NCI-H1417 (cell line): ENCODE measurements at places on chromosomes 4 and X.

DNA sequence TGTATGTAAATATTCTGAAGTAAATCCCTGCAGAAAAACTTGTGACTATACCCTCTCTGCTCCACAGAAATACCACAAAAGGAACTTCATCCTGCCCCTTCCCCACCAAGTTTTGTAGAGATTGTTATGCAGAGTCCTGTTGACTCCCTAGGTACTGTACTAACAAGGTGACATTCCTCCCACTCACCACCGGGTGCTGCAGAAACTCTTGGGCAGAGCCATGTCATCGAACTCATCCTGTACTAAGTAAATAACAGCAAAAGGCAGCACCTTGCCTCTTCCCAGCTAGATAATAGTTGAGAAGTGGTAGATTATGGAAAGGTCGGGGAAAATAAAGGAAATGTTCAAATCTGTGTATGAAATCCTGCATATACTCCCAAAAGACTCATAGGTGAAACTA, 233.3 kb downstream of the STPG2 start:
- DNase-seq: no peak

DNA sequence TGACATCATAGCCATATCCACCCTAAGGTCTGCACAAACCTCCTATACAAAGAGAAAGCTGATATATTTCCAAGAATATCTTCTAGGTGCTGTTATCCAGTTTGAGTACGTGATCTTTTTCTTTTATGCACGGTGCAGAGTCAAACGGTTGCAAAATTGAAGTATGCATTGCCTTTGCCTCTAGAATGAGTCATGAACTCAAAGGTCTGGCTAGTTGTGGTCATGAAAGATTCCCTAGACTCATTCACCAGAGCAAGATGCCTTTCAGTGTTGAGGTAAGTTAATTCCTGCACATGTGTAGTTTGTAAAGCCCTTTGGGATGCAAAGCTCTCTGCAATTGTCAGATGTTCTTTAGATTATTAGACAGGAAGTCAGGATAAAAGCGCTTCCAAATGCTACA, 704.4 kb downstream of the PCDH19 start:
- DNase-seq: no peak

- no peak for DNase-seq
Observed at GRCh38 chr4:10593130-10593529, 91.4 kb downstream of the CLNK start.

GRCh38 chr4:177052211-177052934, 257.3 kb upstream of the NEIL3 start:
- no peak for DNase-seq

DNA sequence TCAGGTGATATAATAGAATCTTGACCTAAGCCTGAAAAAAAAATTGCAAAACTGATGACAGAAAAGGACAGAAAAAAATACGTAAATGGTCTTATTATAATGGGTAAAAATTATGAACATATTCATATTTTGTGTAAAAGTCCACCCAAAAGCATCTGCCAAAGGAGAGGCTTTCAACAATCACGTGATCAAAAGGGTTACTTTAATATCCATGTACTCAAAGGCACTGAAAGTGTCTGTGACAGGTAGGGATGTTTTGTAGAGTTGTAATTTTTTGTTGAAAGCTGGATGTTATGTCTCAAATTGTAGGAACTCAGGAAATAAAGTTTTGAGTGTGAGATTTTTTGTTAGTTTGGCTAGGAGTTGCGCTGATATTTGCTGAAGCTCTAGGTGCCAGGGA, 144.8 kb upstream of the GALNTL6 start:
- no peak for DNase-seq

DNA sequence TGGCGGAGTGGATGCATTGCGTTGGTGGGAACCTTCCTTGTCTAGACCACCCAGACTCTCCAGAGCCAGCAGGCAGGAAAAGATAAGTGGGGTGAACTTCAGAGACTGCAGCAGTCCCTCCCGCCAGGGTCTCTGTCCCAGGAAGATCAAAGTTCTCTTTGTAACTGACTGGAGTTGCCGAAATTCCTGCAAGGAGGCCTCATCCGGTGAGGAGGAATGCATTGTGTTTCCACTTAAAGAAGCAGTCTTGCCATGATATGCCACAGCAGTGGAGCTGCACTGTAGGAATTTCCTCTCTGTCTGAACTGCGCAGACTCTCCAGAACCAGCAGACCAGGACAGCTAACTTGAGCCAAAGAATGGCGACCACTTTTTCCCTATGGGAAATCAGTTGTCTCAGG, 1190.4 kb downstream of the TECRL start:
- no peak for DNase-seq

DNA sequence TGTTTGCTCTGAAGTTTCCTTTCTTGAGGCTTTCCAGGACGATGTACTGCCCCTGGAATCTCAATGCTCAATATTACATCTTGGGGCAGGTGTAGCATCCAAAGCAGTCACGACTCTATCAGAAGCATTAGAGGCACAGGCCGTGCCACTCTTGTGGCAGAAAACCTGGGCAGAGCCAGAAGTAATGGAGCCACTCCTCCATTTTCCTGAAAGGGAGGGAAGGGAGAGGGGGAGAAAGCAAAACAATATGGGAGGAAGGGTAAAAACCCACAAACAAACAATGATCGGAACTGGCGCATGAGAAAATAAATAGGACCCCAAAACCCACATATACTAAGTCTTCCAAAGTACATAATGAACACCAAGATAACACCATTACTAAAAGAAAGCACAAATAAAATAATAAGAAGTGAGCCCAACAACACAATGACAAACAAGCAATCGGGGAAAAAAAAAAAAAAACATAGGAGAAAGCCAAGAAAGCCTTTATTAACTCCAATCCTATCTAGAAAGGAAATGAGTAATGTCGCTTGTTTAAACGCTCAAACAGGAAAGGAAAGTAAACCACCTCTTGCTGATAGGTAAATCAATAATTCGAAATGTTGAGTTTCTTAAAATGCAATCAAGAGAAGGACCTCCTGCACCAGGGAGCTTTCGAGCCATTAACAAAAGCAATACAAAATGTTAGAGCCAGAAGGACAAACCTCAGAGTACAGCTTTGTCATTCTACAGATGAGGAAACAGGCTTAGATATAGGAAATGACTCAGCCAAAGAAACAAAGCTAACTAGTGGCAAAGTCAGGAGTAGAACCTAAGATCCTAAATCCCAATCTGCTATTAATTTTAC, 117.4 kb downstream of the ATRX start:
- DNase-seq: no peak

- no peak for DNase-seq
Observed at GRCh38 chrX:123493857-123494256, 239.0 kb downstream of the THOC2 start.

GRCh38 chr4:146338512-146338911, 124.2 kb downstream of the REELD1 start:
- DNase-seq: no peak

DNA sequence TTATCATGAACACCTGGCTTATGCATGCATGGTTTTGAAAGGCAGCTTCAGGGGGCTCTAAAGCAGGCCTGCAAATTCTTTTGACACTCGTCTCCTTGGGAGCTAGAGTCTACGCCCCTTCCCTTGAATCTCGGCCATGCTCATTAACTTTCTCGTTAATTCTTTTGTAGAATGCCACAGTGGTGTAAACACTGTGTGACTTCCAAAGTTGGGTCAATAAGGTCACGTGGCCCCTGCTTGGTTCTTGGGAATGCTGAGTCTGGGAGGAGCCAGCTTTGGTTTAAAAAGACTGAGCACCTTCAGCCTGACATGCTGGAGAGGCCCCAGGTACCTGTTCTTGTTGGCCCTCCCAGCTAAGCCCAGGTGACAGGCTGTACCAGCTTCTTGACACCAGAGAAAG, 228.4 kb downstream of the DHRSX start:
- no peak for DNase-seq

DNA sequence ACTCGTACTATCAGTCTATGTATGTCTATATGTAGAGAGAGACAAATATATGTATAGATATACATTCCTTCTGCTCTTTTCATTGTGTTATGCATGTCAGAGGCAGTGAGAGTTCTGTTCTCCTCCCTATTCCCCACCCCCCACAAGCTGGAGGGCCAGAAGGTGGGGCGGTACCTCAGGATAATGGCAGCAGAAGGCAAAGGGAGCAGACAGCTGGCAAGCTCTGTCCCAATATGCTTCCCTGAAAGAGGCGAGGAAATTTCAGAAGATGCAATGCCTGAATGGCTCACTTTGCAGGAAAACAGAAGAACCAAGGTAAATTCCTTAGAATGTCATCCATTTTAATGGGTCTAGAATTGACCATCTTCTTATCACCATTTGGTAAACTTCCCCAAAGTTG, 114.4 kb downstream of the NAA11 start:
- DNase-seq: no peak

DNA sequence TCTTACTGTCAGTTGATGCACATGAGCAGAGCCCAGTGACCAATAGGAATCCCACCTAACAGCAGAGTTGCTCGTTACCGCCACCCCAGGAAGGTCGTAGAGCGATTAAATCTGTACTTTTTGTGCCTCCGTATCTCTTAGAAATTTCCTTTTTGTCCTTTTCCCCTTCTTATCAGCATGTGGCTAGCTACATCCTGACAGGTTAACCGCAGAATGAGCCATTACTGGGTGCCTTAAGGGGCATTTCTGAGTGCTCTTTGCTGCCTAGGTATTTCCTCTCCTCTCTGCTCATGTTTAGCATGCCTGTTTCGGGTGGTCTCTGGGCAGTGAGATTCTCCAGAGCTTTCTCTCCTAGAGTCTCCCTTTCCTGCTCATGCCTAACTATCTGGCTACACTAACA, 530.5 kb downstream of the FAM133A start:
- DNase-seq: no peak

- DNase-seq: no peak
Observed at GRCh38 chrX:71100581-71101505, 5.2 kb downstream of the FOXO4 start.

GRCh38 chrX:97867266-97867665, 983.6 kb downstream of the RPA4 start:
- DNase-seq: no peak

DNA sequence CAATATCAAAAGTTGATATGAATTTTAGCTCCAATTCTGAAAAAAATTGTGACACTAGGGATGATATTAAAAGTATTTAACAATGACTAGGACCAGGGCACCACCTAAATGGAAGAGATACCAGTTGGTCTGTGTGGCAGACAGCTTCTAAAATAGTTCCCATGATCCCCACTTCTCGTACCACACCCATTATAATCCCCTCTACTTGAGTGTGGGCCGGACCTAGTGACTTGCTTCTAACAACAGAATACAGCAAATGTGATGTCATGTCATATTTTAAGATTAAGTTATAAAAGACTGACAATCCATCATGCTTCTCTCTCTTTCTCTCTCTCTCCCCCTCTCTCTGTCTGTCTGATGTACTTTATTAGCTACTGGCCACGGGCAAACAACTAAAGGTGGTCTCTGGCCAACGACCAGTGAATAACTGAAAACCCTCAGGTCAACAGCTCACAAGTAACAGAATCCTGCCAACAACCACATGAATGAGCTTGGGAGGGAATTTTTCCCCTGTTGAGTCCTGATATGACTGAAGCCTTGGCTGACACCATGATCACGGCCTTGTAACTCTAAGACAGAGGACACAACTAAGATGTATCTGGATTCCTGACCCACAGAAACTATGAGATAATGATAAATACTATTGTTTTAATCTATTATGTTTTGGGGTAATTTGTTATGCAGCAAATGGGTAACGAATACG, 34.4 kb downstream of the FAM13A start:
- DNase-seq: no peak

GRCh38 chrX:56564921-56565840, 1.8 kb downstream of the UBQLN2 start:
- peak; percentile 29 for DNase-seq

- no peak for DNase-seq
Observed at GRCh38 chr4:14848229-14848628, 154.1 kb upstream of the CPEB2 start.

DNA sequence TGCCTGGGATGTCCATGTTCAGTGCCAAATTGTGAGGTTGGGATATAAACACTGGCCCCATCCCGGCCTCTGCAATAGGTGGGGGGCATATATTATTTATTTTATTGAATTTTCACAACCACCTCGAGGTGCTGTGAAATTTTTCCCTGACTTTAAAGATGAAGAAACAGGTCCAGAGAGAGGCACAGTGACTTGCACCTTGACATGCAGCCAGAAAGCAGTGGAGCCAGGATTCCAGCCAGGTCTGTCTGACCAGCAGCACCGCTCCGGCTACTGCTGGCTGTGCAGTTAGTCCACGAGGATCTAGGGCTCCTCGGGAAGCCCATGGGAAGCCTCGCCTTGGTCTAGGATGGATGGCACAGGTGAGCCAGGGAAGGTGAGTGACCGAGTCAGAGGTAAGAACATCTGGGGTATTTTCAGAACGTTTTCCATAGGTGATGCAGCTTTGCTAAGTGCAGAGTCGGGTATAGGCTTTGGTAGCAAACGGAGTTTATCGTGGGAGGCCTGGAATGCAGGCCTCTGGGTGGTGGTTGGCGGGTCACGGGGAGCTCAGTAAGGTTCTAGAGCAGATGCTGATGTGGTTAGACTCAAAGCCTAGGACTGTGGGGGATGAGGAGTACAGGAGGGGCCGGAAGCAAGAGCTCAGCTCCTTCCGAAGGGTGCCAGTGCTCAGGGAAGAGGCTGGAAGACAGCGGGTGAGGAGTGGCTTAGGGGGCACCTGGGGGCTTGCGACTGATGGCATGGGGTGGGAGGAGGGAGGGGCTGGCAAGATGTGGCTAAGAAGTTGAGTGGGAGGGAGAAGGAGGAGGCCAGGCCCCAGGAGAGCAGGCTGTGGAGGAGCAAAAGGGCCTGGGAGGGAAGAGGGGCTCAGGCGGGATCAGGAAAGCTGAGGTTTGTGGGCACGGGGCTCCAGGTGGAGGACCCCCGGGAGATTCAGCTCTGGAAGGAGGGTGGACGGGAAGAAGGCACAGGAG, 107.7 kb upstream of the LRPAP1 start:
- DNase-seq: no peak

DNA sequence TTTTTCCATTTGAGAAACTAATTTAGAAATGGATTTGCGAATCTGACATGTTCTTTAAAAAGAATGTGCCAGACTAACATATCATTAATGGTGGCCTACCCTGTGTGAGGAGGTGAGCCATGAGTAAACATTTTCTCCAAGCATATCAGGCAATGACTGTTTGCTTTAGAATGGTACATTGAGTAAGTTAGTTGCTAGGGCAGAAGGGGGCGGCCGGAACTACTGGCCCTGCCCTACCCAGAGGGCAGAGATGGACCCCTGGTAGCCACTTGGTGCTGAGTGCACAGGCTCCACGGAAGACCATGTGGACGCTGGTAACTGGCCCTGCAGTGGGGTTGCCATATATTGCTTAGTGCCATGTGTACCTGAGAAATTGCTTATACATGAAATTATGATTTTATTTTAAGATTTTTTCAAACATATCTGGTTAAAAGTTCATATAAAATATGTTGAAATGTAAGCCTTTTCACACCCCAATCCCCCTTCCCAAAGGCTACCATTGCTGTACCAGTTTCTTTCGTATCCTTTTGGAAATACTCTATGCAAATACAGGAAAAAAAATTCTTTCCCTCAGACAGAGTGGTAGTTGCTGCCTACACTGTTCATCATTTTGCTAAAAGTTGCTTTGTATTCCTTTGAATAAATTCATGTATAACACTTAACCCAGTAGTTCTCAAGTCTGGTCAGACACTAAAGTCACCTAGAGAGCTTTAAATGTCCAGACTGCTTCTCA, 8.8 kb downstream of the FNIP2 start:
- DNase-seq: no peak

- DNase-seq: no peak
Observed at GRCh38 chrX:151712253-151712652, 3.6 kb upstream of the FATE1 start.
